Substantia nigra (tissue), 51 donors: ENCODE measurements at places on chromosomes 16 and 17.

DNA sequence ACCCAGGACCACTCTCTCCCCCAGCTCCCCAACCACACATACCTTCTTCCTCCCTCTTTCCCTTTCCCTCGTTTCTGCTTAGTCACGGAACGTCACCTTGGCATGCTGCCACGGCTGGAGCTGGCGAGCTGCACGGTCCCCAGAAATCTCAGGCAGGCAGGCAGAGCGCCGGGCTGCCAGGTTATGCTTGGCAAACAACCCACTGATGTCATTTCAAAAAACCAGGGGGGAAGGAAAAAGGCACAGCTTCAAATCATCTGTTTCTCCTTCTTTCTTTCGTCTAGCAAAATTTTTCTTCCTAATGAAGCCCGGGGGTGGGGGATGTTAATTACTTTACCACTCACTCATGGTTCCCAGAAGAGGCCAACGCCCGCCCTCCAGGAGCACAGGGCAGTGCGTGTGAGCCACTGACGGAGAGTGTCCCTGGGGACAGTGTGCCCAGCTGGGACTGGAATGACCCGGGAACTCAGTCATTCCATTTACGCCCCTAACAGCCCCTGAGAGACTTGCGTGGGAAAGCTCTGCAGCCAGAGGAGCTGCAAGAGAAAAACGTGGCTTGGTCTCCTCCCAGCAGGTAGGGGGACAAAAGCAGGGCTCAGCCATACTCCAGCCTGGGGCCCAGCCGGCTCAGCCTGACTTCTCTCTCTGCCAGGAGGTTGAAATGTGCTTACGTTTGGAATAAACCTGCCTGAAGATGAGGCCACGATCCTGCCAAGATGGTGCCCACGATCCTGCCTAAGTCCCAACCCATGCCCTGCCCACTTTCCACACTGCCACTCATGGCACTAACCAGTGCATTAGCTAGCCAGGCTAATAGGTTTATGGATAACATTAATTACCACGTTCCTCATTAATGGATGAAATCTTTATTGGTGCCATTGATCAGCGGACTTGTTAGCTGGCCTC is 198.9 kb downstream of the ZFHX3 start:
- DNase-seq: peak; percentile 50

DNA sequence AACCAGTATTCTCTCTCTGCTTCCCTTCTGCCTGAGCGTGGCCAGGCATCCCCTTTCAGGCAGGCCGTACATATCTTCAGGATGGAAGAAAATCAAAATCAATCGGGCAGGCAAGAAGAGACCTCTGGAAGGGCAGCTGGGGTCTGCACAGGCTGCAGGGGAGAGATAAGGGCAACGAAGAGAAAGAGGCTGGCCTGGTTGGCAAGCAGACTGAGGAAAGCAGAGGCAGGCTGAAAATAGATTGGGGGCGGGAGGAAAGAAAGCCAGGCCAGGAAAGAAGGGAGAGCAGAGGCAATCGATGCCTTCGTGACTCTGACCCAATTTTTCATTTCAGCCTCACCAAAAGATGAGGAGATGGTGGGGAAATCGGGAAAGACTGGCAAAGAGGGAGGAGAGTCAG is 18.1 kb downstream of the PIPOX start:
- no peak for DNase-seq

GRCh38 chr17:61253362-61253761 is 146.3 kb upstream of the TBX2 start:
- DNase-seq: no peak

GRCh38 chr17:21173543-21173942 is 40.4 kb downstream of the TMEM11 start:
- DNase-seq: no peak

GRCh38 chr17:35804658-35805192 is 4.6 kb upstream of the TAF15 start:
- DNase-seq: no peak

DNA sequence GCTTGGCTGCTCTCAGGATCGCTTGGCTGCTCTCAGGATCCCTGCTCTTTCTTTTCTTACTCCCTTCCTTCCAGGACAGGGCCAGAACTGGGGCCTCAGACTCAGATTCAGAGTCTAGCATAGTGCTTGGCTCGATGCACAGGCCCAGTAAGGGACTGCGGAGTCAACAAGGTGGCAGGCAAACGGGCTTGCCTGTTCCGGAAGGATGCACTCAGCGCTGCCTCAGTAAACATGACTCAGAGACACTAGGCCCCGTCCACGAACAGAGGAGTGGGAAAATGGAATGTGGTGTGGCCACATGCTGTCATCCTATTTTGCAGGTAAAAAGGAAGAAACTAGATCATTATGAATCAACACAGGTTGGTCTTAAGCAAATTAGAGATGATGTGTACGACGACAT is 9.8 kb downstream of the SPHK1 start:
- no peak for DNase-seq

DNA sequence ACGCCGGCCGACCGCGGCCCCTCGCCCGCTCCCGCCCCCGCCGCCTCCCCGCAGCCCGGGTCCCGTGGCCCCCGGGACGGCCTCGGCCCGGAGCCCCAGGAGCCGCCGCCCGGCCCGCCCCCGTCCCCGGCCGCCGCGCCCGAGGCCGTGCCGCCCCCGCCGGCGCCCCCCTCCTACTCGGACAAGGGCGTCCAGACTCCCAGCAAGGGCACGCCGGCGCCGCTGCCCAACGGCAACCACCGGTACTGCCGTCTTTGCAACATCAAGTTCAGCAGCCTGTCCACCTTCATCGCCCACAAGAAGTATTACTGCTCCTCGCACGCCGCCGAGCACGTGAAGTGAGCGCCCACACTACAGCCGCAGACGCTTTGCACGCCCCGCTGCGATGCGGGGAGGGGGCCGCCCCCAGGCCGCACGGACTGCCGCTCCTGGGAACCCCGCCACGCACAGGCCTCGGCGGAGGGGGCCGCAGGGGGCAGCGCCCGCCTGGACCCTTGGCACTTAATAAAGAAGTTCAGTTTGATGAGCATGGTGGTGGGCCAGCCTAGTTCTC is 35.5 kb upstream of the ZC3H18 start:
- no peak for DNase-seq

DNA sequence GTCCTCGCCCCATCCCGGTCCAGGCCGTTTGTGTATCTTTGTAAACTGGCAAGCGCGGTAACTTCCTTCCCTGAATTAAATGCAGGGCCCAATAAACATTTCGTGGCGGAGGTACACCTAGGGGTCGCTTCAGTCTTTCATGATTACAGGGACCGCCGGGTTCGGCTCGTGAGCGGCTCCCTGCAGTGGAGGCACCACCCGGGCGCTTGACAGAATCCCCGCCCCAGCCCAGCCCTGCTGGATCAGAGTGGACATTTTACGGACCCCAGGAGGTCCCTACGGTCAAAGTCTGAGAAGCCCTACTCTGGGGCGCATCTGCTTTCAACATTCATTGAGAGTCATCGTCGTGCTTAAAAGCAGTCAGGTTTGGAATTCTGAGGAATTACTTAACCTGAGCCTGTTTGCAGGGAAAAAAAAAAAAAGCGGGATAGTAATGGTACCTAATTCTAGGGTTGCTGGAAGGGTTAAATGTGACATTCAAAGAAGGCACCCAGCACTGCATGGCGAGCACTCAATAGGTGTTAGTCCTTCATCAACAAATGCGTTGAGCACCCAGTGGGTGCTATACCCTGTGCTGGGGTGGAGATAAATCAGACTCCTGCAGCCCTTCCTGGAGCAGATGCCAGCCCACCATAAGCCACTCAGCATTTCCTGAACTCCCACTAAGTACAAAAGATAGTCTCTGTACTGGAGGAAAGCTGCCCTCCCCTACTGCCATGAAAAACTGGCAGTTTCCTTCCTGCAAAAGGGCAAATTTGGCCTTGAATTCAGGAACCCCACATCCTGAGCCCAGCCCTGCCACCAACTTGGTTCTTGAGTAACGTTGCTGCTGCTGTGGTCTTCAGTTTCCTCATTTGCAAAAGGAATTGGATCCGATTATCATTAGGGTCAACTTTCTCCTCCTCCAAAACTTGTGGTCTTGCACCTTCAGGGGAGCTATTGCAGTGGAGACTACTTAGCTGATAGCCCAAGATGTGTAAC is 658 bp upstream of the DUSP3 start:
- no peak for DNase-seq

DNA sequence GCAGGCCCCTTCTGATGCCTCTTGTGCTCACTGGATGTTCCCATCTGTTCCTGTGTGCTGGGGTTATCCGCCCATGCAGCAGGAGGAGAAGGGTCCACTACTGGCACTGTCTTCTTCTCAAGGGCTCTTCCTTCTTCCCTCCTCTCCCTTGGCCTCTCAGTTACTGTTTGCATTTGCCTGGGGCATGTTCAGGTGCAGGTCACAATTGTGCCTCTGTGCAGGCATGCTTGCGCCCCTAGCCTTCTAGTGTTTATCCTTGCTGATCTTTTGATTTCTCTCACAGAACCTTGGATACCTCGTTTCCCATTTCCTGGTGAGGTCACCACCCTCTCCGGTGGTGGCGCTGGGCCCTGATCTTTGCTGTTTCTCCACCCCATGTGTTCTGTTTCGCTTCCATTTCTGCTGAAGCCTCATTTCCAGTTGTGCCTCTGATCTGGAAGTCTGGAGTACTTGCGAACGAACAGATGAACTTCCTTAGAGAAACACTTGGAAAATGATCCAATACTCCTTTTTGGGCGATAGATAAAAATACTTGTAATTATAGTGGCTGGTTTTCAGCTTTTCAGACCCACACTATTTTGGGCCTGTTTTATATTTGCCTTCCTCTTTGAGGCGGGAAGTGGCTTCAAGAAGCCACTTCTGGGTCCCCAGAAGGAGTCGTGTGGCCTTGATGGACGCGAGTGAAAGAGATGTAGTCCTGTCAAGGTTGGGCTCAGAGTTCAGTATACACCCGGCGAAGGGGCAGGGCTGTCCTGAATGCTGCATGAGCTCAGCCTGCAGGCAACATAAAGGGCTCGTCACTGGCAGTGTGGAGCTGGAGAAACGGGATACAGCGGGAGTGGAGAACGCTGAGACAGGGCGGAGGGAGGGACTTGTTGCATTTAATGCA is 312.9 kb downstream of the SNX29 start:
- DNase-seq: no peak

DNA sequence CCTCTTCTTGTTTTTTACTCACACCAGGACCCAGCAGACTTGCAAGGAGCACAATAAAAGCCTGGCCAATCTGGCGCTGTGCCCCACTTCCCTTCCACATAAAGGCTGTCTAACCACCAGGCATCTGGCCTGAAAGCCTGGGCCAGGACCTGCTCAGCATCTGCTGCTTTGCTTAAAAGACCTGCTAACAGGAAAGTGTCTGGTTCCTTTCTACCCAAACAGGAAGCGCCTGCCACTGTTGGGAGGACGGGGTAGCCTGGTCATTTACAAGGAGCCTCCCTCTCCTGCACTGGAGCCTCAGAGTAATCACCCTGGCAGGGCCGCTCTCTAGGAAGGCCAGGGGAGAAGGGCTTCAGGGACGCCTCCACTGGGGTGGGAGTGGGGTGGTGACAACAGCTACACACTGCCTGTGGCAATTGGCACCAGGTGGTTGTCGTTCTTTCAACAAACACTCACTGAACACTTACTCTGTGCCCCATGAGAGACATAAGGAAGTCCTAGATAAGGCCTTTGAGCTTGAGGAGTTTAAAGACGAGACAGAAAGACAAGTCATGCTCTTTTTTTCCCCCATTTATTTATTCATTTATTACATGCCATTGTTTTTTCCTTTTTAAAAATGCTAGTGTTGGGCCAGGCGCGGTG is 6.3 kb upstream of the MMP28 start:
- peak; percentile 57 for DNase-seq

DNA sequence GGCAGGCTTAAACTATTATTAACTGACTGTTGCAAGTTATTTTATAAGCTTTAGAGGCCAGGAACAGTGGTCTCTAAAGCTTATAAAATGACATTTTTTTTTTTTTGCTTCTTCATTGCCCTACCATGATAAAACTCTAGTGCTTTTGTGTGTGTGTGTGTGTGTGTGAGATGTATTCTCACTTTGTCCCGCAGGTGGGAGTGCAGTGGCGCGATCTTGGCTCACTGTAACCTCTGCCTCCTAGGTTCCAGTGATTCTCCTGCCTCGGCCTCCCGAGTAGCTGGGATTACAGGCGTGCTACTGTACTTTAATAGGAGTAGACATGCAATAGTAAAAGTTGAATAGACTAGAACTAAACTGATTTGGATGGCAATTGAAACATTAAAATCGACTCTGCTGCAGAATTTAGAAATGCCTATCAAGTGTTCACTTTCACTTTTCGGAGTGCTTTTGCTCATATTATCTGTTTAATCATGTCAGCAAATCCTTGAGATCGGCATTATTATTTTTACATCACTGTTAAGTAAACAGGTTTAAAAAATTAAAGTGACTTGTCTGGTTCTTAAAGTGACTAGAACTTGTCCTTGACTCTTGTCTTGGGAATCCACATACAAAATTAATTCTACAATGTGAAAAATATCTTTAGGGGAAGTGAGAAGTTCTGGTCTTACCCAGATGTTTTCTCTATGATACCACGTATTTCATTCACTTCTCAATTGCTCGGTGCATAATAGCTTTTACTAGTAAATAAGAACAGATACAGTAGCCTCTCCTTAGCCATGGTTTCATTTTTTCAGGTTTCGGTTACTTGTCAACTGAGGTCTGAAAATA is 8.4 kb upstream of the PCTP start:
- no peak for DNase-seq

- peak; percentile 69 for DNase-seq
Measured at GRCh38 chr17:1724351-1724868, at the start of gene WDR81. Gene WDR81, plus strand, starts transcription at chr17:1724704. Its CDS starts 256 bp downstream, at chr17:1724960.

DNA sequence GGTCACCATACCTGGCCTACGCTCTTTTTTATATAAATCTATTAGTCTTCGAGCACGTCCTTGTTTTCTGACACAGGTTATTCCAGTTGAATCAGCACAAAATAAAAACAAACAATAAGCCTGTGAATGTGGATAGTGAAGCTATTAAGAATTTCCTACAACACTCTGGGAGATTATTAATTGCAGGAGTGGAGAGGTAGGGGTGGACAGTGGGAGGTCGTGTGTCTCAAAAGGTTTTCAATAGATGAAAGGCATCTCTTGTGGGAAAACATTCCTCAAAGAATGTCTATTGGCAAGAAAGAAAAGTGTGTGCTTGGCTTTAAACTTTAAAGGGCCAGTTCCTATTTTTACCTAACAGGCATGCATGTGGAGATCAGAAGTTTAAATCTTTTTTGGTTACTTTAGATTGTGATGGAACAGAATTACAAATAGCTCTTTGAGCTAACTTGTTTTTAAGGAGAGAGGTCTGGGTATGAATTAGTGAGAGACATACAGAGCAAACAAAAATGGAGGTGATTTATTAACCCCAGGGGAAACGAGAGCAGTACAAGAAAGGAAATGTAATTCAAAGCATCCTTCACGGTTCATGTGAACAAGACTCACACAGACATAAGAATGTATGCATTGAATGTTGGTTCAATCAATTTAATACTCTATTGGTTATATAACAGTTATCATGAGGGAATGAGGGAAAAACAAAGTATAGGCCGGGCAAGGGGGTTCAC is 9.0 kb downstream of the SMYD4 start:
- DNase-seq: no peak

- no peak for DNase-seq
Measured at GRCh38 chr17:34384822-34385605, 22.0 kb upstream of the CCL1 start.

DNA sequence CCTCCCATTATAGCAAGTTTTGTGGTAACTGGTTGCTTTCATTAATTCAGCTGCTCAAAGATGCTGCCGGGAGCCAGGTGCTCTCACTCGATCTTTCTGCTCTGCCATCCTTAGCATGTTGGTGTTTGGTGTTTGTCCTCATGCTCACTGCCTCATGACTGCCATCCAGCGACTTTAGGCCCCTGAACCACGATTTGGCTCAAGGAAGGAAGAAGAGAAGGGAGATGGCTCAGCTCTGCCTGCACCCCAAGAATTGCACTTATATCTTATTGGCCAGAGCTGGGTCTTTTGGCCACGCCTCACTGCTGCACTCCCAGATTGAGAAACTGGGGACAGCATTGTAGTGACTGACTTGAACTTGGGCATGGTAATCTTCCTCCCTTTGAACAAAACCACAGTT is 52.7 kb downstream of the ARSG start:
- DNase-seq: no peak

GRCh38 chr17:21540502-21540901 is 151.8 kb upstream of the KCNJ18 start:
- DNase-seq: no peak
